ENCODE measurements at places on chromosomes 12 and 14.

GRCh38 chr12:63276537-63277365 lies 125.8 kb upstream of the AVPR1A start:
- no peak for DNase-seq

DNA sequence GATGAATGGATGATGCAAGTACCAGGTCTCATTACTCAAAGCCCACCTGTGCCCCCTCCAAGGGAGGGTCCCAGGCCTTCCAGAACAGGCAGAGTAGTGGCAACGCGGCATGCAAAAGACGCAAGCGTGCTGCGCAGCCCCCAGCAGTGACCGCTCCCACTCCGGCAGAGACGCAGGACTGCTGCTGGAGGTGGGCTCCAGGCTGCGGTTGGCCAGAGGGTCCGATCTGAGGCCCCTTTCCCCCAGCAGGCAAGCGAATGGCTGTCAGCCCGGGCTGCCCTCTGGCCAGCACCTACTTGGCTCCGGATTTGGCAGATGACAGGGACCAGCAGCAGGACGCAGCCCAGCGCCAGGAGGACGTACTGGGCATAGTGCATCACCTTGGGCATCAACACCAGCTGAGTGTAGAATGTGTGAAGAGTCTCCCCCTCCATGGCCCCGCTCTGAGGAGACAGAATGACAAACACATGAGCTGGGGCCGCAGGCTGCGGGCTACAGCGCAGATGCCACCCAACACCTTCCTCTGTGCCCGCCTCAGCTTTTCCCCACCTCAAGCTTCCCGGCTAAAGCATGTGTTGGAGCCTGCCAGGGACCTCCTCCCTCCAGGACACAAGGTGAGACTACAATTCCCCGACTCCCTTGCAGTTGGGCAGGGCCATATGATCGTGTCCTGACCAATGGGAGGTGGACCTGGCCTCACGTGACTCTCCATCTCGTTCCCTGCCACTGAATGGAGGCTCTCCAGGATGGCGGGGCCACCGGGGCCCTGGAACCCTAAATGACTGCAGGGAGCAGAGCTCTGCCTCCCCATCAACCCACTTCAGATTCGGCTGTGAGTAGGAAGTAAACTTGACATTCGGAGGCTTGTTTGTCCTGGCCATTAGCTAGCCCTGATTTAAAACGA lies 77.4 kb downstream of the SCARB1 start:
- DNase-seq, result no peak

- DNase-seq, result peak; percentile 86
Measured at GRCh38 chr12:96241846-96242256, 47.7 kb downstream of the ELK3 start.

GRCh38 chr12:46065412-46066166 lies 75.2 kb upstream of the SCAF11 start:
- no peak for DNase-seq

- no peak for DNase-seq
Measured at GRCh38 chr12:13387101-13387500, 190.6 kb downstream of the EMP1 start.

DNA sequence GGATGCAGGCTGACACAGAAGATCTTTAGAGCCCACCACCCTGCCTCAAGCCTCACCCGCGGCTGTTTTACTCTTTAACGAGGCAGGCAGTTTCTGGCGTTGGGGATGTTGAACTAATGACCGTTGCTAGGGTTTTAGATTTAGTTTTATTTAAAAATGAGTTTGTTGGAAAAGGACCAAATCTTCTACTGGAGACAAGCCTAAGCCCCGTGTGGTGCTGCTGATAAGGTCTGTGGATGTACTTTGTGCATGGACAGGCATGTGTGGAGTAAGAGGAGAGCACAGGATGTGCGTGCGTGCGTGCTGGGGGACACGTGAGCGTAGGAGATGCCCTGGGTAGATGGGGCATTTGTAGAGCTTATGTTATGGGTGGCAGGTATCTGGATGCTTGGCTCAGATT lies 5.7 kb downstream of the NTF3 start:
- DNase-seq, result no peak

DNA sequence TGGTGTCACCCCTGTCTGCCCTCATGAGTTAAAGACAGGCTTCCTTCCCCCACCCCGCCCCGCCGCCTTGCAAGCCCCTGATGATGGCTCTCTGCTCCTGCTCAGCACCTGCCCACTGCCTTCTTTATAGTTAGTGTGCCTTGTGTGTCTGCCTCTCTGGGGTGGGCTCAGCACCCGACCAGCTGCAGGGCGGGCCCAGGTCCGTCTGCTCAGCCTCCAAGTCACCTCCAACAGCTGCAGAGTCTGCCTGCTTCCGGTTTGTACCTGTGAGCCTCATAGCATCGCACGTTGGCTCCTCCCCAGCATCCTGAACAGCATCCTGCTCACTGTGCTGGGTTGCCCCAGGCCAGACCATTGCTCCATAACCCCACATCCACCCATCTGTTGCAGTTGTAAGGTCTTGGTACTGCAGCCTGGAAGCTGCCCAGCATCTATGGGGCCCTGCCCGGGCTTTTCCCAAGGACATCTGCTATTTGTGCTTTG lies 3.5 kb downstream of the TGFB3 start:
- no peak for DNase-seq

- no peak for DNase-seq
Measured at GRCh38 chr14:37594971-37595808, at the start of the genes FOXA1 and TTC6. Gene FOXA1 (minus strand): TSS chr14:37595249. CDS start chr14:37594972, 277 bp downstream. Gene TTC6 (plus strand): TSS chr14:37595629. CDS start chr14:37622065, 26,436 bp downstream.

All from effector memory CD8-positive, alpha-beta T cell (primary cell).